CD8-positive, alpha-beta memory T cell (primary cell): ENCODE measurements at places on chromosomes 1 and 21.
A peak's percentile ranks its signal among the peaks of the same experiment; 100 is the strongest.

DNA sequence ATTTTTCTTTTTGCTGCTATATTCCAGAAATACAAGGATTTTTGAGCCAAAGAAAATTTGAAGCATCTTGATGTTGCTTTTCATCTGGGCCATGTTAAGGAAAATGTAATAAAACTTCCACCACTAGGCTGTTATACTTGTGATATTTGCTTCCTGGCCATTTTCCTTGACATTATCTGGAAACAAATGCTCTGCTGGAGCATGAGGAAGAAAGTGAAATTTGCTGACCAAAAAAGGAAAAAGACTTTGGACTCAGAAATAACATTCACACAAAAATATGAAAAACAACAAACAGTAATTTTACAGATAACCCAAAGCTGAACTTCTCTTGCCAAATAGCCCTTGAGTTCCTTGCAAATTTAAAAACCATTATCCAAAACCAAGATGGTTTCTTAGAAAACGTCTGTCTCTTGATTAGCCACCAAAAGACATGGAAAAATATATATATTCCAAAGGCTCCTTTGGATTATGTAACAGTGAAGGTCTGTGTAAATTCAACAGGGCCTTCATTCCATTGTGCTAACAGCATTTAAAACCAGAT is 344.5 kb downstream of the LMX1A start:
- no peak for DNase-seq

DNA sequence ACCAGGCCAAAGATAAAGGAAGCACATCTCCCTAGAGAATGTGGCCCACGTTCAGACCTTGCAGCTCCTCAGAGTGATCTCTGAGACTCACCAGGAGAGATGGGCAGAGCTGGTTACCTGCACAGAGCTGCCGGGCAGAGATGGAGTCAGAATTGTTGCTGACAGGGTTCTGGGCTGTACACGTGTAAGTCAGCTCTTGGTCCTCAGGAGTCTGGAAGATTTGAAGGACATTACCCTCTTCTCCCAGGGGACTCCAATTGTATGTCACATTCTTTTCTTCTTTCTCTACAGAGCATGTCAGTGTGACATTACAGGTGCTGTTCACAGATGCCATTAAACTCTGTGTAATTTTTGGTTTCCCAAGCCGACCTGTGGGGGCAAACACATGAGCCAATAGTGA is 25.5 kb downstream of the CD84 start:
- DNase-seq, result no peak

GRCh38 chr21:26900980-26901379 is 55.8 kb upstream of the ADAMTS1 start:
- DNase-seq, result no peak

DNA sequence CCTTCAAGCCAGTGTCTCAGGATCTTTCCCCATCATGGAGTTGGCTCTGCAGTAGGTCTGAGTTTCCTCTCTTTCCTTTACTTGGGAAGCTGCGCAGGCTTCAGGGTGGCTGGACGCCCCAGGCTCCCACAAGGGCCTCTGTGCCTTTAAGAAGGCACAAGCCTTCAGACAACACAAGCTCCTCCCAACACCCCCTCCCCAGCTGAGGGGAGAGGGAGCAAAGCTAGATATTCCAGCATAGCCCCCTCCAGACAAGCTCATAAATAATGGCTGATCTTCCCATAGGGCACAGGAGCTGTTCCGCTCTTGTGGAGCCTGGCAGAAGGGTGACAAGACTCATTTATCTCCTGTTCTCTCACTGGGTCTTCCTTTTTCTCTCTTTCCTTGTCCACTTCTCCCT is 27.9 kb upstream of the ATP2B4 start:
- no peak for DNase-seq

- DNase-seq, result no peak
These were observed 1.7 kb downstream of the SDC3 start for GRCh38 chr1:30906631-30907441.

- DNase-seq, result no peak
These were observed 831 bp upstream of the FOXD2 start for GRCh38 chr1:47436979-47437446.

- DNase-seq, result no peak
These were observed 640.2 kb upstream of the PKN2 start for GRCh38 chr1:88043834-88044233.

- no peak for DNase-seq
These were observed 54.1 kb upstream of the BCAR3 start for GRCh38 chr1:93735722-93736121.

- DNase-seq, result no peak
These were observed 5.8 kb downstream of the PCNX2 start for GRCh38 chr1:233289676-233290075.

DNA sequence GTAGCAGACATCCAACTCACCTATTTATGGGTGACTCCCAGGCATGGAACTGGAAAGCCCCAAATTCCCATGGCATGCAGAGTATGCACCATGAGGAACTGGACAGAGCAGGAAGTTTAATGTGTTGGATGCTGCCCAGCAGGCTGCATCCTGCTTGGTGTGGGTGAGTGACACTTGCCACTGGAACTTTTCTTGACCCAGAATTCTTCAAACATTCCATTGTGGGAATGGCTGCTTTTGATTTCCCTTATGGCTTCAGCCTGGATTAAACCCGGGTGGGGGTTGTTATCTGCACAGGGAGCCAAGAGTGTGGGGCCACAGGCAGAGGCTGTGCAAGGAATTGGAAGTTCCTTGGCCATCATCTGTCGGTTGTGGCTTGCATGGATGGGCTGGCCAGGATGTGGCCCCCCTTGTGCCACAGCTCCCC is 26.9 kb upstream of the BACE2 start:
- DNase-seq, result no peak

DNA sequence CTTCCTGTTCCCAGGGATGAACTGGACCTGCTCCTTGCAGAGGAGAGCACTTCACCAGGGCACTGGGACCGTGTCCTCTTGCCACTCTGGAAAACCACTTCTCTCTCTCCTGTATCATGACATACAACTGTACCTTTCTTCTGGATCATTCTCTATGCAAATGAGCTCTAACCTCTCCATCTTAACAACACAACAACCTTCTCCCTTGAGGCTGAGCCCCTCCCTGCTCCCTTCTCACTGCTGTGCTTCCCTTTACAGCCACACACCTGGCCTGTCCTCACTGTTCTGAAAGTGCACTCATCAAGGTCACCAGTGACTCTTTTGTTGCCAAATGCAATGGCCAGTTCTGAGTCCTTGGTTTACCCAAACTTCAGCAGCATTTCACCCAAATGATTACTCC is 54.5 kb upstream of the MRPS6 start:
- no peak for DNase-seq

- DNase-seq, result no peak
These were observed 8.5 kb upstream of the MTMR11 start for GRCh38 chr1:149945206-149945605.

DNA sequence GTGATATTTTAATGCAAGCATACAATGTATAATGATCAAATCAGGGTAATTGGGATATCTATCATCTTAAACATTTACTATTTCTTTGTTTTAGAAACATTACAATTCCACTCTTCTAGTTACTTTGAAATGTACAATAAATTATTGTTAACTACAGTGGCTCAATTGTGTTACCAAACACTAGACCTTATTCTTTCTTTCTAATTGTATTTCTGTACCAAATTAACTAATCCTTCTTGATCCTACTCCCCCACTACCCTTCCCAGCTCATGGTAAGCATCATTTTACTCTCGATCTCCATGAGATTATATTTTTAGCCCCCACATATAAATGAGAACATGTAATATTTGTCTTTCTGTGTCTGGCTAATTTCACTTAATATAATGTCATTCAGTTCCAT is 95.0 kb upstream of the MROH9 start:
- DNase-seq, result no peak

DNA sequence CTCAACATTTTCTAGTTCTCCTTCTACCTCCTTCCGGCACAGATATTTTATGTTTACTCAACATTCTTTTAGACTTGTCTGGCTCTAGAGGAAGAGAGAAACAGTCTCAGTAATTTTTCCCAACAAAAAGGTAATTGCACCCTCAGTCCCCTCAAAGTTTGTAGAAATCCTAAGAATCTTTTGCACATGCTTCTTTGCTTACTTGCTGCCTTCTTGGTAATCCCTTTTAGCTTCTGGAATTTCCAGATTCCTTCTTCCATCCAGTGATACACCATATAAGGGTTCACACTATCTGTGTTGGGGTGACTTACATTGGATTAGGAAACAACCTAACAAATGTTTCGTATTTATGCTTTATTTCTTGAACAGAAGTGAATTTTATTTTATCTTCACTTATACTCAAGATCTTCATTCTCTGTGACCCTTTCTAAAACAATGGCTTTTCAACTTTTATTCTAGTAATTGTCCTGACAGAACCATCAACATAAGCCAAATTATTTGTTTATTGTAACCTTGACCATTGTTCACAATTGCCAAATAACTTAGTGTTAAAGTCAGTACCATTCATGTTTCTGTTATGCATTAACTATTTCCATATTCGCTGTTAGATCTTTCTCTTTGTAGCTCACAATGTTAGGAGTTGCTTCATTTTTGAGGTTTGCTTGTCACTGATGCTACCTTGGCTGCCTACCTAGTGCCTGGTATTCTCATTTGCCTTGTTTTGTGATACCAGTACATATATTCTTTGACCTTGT is 238.1 kb downstream of the HMCN1 start:
- DNase-seq, result no peak

- DNase-seq, result peak; percentile 7
These were observed 624 bp downstream of the SLC41A1 start for GRCh38 chr1:205812271-205812877.

DNA sequence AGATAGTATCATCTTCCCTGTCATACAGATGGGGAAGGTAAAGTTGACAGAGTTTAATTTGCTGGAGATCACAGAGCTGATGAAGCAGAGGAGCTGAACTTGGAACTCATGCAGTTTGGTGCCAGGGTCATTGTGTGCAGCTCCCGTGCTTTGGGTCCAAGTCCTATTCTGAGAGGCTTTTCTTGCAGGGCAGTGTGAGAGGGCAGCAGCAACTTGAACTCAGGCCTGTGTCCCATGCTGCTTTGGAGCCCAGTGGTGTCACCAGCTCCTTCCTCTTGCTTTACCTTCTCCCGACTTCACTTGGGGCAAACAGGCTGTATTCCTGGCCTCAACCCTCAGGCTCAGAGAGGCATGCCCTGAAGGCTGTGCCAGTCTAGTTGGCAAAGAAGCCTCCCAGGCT is 24.7 kb downstream of the INAVA start:
- no peak for DNase-seq

DNA sequence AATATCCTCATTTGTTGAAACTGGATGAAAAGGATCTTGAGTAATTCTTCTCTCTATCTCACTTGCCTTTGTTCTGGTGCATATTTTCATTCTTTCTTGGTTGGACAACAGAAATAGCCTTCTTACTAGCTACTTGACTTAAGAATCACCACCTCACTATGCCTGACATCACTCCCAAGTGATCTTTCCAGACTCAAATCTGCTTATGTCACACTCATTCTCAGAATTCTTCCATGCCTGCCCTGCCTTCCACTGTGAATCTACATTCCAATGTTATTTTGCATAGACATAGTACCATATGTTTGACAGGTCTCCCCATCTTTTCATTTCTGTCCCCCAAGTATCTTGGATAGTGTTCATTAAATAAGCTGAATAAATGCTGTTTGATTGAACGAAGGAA is 78.5 kb upstream of the DPYD start:
- DNase-seq, result no peak

- no peak for DNase-seq
These were observed 3.2 kb upstream of the ATP1A2 start for GRCh38 chr1:160112357-160112756.

GRCh38 chr1:10195570-10195969 is 14.8 kb upstream of the KIF1B start:
- no peak for DNase-seq

DNA sequence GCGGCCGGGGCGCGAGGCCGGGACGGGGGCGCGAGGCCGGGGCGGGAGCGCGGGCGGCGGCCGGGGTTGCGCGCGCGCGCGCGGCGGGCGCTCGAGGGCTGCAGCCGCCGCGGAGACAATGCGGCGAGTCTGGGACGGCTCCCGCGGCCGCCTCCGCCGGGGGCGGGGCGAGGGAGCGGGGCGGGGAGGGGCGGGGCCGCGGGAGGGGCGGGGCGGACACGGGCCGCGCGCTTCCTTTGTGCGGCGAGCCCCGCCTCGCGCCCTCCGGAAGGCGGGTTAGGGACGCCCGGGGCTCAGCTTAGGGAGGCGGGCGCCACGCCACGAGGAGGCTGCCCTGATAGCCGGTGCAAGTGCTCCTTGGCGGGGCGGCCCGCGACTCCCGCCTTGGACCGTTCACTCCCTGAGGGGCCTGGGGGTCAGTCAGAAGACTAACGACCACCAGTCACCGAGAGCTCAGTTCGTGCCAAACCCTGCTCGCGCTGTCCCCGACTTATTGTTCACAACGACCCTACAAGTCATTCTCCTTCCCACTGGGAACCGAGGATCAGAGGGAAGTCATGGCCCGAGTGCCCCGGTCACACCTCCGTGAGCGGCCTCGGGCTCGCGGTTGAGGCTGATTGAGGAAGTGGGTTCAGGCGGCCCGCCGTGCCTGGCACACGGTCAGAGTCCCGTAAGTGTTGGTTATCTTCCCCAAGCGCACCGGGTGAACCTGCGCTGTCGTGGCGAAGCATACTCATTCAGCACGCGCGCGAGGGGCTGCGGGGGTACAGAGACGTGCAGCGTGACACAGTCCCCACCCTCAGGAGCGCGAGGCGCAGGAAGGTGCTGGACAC is 29.1 kb upstream of the A3GALT2 start:
- peak; percentile 82 for DNase-seq

DNA sequence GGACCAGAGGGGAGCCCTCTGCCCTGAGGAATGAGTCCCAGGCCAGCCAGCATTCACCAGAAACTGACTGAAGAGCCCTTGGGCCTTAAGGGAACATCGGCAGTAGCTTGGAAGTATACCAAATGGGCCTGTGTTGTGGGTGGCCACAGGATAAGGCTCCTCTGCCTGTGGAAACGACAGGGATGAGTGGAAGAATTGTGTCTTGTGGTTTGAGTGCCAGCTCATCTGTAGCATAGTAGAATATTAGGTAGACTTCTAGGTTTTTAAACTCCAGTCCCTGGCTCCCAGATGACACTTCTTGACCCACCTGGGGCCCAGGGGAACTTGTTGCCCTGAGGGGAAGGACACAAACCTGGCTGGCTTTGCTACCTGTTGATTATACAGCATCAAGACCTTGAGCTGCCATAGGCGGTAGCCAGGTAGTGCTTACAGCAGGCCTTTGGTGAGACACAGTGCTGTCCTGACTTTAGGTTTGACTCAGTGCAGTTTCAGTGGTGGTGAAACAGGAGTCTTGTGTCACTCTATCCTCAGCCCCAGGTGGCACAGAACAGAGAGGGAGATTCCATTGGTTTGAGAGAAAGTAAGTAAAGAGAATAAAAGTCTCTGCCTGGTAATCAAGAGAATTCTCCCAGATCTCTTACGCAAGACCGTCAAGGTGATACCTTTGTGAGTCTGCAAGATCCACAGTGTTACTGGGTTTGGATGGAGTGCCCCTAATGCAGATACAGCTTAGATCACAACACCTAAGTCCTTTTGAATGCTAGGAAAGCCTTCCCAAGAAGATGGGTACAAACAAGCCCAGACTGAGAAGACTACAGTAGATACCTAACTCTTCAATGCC is 50.2 kb downstream of the RABGAP1L start:
- DNase-seq, result no peak
